ENCODE measurements at places on chromosomes 6 and 20. TPM values are rescaled to one million over a fixed set of nuclear protein-coding genes. Genes with fewer than 3 reads are reported as not detected.

The SEL1L2 gene
- polyA plus RNA-seq, result not detected

The ZBTB24 gene
- polyA plus RNA-seq, result 3.4 TPM

The RSPO3 gene
- not detected for polyA plus RNA-seq

DNA sequence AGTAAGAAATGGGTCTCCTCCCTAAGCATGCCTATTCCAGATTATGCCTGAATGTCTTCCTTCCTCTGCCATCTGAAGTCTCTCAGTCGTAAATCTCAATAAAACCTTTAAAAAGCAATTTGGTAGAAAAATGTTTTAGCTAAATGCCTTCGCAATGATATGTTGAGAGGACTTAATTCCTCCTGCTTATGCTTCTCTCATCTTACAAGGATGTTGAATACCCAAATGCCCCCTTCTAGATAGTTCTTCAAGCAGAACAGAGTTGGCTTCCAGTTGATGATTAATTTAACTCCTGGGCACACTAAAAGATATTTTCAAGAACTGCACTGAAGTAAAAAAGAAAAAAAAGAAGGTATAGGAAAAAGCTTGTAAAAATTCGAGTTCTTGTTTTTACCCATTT is 275.0 kb upstream of the SPTLC3 start:
- H3K27ac ChIP-seq, result no peak overlapping the region
- H3K36me3 ChIP-seq, result no peaks in the 10 kb centered on the region
- H3K4me1 ChIP-seq, result no peaks in the 10 kb centered on the region
- DNase-seq, result no peak
- no peaks in the 10 kb centered on the region for H3K27me3 ChIP-seq

GRCh38 chr6:52210227-52210626 is 24.1 kb downstream of the IL17A start:
- no peaks in the 10 kb centered on the region for H3K36me3 ChIP-seq
- no peak overlapping the region for H3K4me3 ChIP-seq
- no peaks in the 10 kb centered on the region for H3K27me3 ChIP-seq
- H3K27ac ChIP-seq, result no peak overlapping the region
- no peak for DNase-seq
- H3K4me1 ChIP-seq, result no peaks in the 10 kb centered on the region

DNA sequence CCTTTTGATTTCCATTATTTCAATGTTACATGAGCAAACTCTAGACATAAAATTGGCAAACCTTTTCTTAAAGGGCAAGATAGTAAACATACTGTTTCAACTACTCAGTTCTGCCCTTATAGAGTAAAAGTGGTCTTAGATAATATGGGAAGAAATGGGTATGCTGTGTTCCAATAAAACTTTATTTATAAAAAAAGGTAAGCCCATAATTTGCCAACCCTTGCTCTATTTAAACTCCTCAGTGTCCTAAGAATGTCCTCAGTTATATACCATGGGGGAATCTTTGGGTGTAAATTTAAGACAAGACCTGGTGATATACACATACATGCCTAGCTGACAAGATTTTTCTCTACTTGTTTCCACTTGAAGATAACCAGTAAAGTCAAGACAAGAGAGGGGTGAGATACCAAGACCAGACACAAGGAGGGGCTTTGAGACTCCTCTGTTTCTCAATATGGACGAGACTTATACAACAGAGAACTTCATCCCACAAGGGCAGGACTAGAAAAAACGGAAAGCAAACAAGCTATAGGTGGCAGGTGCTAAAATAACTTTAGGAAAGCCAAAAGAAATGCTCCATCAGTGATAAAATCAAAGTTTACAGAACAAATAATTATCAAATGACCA is 10.5 kb downstream of the SNX3 start:
- H3K27ac ChIP-seq, result no peak overlapping the region
- H3K4me3 ChIP-seq, result no peak overlapping the region
- peak; percentile 11 for DNase-seq

- DNase-seq, result peak; percentile 70
- H3K36me3 ChIP-seq, result no peaks in the 10 kb centered on the region
- H3K27ac ChIP-seq, result peak overlapping the region; percentile 71
- H3K27me3 ChIP-seq, result no peaks in the 10 kb centered on the region
- peak overlapping the region; percentile 18 for H3K4me3 ChIP-seq
Observed at GRCh38 chr6:36033935-36034334, 6.3 kb downstream of the MAPK14 start.

DNA sequence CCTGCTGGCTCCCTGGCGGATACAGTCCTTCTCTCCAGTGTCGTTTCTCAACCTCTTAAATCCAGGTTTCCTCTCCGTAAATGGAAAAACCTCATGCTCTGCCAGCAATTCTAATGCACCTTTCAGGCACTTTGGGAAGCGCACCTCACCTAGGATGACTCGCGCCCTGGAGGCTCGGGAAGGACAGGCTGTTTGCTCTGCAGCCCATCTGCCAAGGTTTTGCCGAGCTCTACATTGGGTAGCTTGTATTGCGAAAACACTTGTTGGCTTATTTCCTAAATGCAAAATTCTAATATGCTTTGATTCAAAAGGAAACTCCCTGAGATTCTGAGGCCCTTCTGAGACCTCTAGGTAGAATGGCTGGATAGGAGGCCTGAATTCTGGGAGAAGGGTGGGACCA is 102.6 kb upstream of the MLN start:
- no peaks in the 10 kb centered on the region for H3K4me1 ChIP-seq
- H3K27me3 ChIP-seq, result no peaks in the 10 kb centered on the region
- no peaks in the 10 kb centered on the region for H3K36me3 ChIP-seq
- H3K27ac ChIP-seq, result no peak overlapping the region
- no peak for DNase-seq
- H3K4me3 ChIP-seq, result no peak overlapping the region

DNA sequence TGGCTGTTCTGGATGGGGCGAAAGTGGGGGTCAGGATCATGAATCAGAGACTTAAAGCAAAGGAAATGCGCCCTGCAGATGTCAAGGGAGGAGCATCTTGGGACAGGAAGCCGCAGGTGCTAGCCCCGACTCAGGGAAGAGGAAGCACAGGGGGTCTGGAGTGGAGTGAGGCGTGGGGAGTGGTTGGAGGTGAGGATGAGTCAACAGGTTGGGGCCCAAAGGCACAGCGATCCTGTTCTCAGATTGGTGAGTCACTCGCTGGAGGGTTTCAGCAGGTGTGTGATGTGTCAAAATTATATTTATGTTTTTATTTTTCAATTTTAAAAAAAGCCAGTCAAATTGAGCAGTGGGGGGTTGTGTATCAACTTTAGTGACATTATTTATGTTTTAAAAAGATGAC is 19.0 kb downstream of the PACSIN1 start:
- no peaks in the 10 kb centered on the region for H3K27me3 ChIP-seq
- no peaks in the 10 kb centered on the region for H3K36me3 ChIP-seq
- no peak overlapping the region for H3K27ac ChIP-seq
- no peaks in the 10 kb centered on the region for H3K4me1 ChIP-seq
- no peak for DNase-seq

DNA sequence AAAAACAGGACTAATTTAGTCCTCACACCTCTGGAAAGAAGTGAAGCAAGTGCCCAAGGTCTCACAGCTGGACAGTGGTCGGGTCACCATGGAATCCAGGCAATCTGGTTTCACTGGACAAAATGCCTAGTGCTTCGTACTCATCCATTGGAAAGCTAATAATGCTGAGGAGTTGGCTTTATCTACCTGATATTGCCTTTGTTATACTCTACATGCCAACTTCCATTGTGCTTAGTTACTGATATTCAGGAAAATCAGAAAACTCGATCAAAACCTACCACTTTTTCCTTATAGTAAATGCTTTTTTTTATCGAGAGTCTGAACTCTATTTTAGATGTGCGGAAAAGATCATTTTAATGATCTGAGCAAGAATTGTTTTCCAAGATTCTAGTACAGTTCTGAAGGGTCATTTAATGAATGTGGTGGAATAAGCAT is 966 bp downstream of the CFAP206 start:
- DNase-seq, result no peak
- peaks cover 2% of the 10 kb centered on the region for H3K27me3 ChIP-seq
- H3K4me1 ChIP-seq, result peaks cover 17% of the 10 kb centered on the region
- peak overlapping the region; percentile 91 for H3K4me3 ChIP-seq

GRCh38 chr20:1905009-1905408 is 9.8 kb downstream of the SIRPA start:
- peaks cover 4% of the 10 kb centered on the region for H3K4me1 ChIP-seq
- H3K36me3 ChIP-seq, result peaks cover 84% of the 10 kb centered on the region
- no peak overlapping the region for H3K27ac ChIP-seq
- no peak for DNase-seq
- no peak overlapping the region for H3K4me3 ChIP-seq
- no peaks in the 10 kb centered on the region for H3K27me3 ChIP-seq

DNA sequence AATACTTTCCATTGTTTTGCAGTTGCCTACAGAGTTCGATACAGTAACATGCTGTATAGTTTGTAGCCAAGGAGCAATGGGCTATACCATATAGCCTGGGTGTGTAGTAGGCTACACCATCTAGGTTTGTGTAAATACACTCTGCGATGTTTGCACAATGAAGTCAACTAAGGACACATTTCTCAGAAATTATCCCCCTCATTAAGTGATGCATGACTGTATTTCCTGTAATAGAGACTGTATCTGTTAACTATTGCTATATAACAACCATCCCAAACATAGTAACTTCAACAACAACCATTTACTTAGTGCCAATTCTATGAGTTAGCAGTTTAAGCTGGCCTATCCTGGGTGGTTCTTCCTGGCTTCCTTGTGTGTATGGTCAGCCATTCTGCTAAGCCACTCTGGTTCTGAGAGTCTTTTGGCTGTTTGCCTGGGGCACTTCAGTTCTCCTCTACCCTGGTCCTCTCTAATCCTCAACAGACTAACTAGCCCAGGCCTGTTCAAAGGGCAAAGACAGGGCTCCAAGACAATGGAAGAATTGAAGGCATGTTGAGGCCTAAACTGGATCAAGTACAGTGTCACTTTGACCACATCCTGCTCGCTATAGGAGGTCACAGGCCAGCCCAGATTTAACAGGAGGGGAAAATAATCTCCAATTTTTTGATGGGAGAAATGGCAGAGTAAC is 124.0 kb downstream of the PLCB1 start:
- no peaks in the 10 kb centered on the region for H3K36me3 ChIP-seq
- no peak for DNase-seq
- no peaks in the 10 kb centered on the region for H3K27me3 ChIP-seq
- H3K4me1 ChIP-seq, result peaks cover 7% of the 10 kb centered on the region
- H3K4me3 ChIP-seq, result no peak overlapping the region
- no peak overlapping the region for H3K27ac ChIP-seq

- H3K4me1 ChIP-seq, result no peaks in the 10 kb centered on the region
- H3K4me3 ChIP-seq, result no peak overlapping the region
- no peak overlapping the region for H3K27ac ChIP-seq
- no peaks in the 10 kb centered on the region for H3K36me3 ChIP-seq
Observed at GRCh38 chr20:52954849-52955248, 17.3 kb upstream of the TSHZ2 start.

GRCh38 chr6:35919827-35920751 is 809 bp downstream of the SRPK1 start:
- H3K4me3 ChIP-seq, result peak overlapping the region; percentile 96
- no peaks in the 10 kb centered on the region for H3K27me3 ChIP-seq
- peak; percentile 68 for DNase-seq
- peak overlapping the region; percentile 61 for H3K27ac ChIP-seq
- H3K4me1 ChIP-seq, result peaks cover 41% of the 10 kb centered on the region
- peaks cover 3% of the 10 kb centered on the region for H3K36me3 ChIP-seq

DNA sequence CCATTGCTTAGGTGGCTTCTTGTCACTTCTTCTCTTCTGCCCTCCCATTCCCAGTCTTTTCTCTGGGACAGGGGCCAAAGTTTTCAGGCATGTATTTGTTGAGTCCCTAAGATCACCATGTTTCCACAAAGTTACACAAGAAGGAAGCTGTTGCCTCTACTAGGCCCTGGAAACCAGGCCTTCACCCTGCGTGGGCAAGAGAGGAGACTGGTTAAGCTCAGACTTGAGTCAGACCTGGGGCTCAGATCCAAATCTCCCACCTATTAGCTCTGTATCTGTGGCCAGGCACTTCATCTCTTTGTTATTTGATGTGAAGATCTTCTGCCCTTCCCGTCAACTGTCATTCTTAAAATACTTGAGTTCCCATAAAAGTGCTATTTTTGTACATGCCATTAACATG is 154.6 kb downstream of the SASH1 start:
- no peak for DNase-seq
- H3K4me3 ChIP-seq, result no peak overlapping the region
- no peaks in the 10 kb centered on the region for H3K36me3 ChIP-seq
- no peaks in the 10 kb centered on the region for H3K27me3 ChIP-seq
- no peaks in the 10 kb centered on the region for H3K4me1 ChIP-seq
- no peak overlapping the region for H3K27ac ChIP-seq

Data from CD14-positive monocyte (primary cell).